NCI-H446 treated with DMSO at 0.1 percent for 48 hours (cell line): ENCODE measurements at places on chromosomes 5 and 9.

DNA sequence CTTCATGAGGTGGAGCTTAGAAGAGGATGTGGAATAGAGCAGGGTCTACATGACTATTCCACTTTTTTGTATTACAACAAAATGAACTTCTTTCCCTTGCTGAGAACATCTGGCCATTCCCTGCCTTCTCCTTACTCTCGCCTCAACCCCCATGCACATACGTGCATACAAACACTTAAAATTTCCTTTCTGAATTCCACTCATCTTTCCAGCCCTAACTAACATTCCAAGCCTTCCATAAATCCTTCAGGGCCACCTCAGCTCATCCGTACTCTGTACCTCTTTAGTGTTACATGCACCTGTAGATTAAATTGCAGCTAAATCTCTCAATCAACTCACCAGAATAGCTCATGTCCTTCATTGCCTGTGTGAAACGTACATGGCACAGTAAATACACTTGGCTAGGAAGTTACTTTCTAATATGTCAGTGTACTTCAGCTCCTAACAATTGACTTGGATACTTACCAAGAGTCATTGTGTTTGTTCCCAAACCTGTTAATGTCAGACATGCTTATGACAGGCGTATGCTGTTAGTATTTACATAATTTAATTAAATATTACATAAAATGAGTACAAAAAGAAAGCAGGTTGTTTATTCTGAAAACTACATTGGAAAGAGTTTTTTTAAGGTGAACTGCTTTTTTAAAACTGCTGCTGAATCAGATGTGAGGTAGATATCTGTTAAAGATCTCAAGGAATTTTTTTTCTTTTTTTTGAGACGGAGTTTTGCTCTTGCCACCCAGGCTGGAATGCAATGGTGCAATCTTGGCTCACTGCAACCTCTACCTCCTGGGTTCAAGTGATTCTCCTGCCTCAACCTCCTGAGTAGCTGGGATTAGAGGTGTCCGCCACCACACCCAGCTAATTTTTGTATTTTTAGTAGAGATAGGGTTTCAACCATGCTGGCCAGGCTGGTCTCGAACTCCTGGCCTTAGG is 55.7 kb downstream of the GLIS3 start:
- no peak for DNase-seq

DNA sequence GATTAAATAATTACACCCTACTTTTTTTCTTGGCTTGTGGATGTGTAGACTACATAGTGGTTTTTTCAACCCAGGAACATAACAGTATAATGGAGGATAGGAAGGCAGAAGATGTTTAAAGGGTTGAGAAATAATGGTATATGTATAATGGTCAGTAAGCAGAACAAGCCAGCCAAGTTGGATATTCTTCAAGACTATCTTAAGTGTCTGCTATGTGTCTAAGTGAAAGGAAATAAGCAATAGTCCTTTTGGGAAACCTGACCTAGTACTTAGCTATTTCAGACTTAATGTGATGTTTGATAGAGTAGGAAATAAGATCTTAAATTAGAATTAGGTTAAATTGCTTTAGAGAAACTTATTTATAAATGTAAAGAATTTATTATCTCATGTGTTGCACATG is 85.7 kb downstream of the PTPDC1 start:
- DNase-seq = no peak

- DNase-seq = no peak
These were observed 57.9 kb upstream of the SIMC1 start for GRCh38 chr5:176180339-176180738.

DNA sequence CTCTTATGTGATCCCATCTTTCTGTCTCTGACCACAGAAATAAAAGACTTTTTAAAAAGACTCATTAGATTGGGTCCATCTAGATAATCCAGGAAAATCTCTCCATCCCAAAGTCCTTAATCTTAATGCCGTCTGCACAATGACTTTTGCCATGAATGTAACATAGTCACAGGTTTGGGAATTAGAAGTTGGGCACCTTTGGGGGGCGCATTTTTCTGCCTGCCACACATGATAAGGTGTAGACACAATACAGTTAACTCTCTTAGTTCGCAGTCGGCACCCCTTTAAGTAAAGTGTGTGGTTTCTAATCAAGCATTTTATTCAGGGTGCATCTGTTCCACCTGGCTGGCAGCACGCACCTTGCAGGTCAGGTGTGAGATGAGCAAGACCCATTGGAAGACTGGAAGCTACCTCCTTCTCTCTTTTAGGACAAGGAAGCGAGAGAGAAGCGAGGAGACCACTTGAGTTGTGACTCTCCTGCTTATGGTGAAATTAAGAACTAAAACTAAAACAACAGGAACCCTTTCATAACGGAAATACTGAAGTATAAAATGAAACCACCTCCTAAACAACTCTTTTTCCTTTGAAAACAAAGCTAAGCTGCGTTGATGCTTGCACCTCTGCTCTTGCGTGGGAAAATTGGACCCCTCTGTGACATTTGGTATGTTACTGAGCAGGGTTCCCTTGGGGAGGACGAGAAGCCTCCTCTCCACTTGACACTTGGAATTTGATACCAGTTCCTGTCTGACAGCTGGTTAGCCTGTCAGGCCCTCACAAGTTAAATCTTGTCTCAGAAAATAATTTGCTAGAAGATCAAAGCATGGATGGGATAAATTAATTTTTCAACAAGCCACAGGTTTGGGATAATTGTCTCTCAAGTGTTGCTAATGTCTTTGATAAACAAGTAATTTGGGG is 304.6 kb upstream of the DMRT1 start:
- no peak for DNase-seq

DNA sequence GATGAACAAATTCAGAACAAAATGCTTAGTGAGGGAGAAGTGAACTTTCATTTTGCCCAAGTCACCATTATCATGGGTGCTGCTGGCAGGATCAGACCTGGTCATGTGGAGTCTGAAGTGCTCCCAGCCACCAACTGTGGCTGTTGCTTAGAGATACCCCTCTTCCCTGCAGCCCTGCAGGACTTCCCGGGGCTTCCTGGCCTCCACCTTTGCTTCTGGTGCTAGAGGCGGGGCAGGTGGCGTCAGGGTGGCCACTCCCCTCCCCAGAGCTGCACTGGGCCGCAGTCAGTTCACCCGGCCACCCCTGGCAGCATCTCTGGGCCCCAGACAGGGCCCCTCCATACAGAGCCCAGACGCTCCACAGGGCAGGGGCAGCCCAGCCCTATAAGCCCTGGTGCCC is 30.0 kb upstream of the SLC12A7 start:
- DNase-seq = no peak

DNA sequence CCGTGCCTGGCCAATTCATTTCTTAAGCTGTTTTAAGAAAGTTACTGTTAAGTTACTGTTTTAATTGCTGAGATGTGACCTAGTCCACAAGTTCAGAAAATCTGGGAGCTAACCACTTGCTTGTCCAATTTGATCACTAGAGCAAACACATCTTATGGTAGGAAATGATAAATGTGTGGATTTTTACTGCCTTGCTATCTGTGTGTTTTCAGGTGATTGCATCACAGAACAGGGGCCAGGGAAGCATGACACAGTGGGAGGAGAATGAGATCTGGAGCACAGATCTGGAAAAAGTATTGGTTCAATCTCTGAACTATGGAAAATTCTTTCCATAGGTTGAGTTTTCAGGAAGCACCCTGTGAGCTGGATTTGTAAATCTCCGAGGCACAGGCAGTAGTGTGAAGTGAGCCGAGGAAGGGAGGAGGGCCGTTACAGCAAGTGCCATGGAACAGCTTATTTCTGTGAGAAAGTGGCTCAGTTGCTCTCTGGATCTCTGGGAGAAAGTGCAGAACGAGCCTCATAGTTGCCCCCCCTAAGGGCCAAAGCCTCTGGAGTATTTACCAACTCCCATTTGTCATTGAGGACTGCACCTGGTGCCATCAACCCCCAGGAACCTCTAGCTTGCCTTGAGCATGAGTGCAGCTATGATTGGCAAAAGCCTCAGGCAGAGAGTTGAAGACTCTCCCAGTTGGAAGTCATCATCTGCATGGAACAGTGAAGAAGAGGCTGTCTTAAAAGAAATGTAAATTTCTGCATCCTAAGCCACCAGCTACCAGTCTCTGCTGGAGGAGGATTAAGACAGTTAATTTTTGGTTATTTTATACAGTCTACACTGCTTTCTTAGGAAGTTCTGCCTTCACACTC is 161.8 kb upstream of the CLINT1 start:
- no peak for DNase-seq

DNA sequence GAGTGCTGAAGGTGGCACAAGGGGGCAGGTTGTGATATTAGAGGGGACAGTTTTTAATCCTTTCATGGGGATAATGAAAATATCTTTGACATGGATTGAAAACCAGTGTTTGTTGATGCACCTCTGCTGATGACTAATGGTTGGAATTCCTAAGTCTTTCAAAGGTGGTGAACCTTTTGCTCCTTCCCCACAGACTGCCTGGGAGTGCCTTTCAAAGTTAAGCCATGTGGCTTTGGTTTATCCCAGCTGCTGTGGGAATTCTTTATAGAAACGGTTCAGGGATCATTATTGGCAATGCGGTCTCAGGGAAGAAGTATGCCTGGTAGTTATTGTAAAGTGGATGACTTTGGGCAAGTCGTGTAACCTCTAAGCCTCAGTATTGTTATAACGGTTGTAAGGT is 45.7 kb downstream of the PIP5K1B start:
- DNase-seq = no peak

GRCh38 chr5:131679911-131680310 is 44.9 kb upstream of the RAPGEF6 start:
- DNase-seq = no peak
